Aorta (tissue), 5 donors: ENCODE measurements at places on chromosomes 16 and 17. TPM values are rescaled to one million over a fixed set of nuclear protein-coding genes. Genes with fewer than 3 reads are reported as not detected.

- DNase-seq, result no peak
- no peak overlapping the region for H3K27ac ChIP-seq
- peaks cover 3% of the 10 kb centered on the region for H3K4me1 ChIP-seq
- H3K27me3 ChIP-seq, result no peaks in the 10 kb centered on the region
- H3K4me3 ChIP-seq, result no peak overlapping the region
- H3K36me3 ChIP-seq, result no peaks in the 10 kb centered on the region
Measured at GRCh38 chr16:22848451-22848850, 34.5 kb downstream of the HS3ST2 start.

MRM3 gene
- polyA plus RNA-seq, result 7.8 TPM

AOC3 gene
- polyA plus RNA-seq, result 107 TPM

GRCh38 chr17:43864161-43864984 is 17.4 kb downstream of the CD300LG start:
- DNase-seq, result no peak
- H3K36me3 ChIP-seq, result no peaks in the 10 kb centered on the region

GRCh38 chr17:1179818-1180742 is at the start of gene ABR:
Gene ABR, minus strand, starts transcription at chr17:1179981. Its CDS starts 254 bp downstream, at chr17:1179727.
- DNase-seq, result peak; percentile 90
- H3K4me1 ChIP-seq, result no peaks in the 10 kb centered on the region
- H3K4me3 ChIP-seq, result peak within 1 kb of the TSS; percentile 75
- H3K27me3 ChIP-seq, result no peaks in the 10 kb centered on the region

GRCh38 chr16:3173892-3174617 is 13.9 kb upstream of the OR1F1 start:
- no peaks in the 10 kb centered on the region for H3K36me3 ChIP-seq
- no peak overlapping the region for H3K4me3 ChIP-seq
- peaks cover 1% of the 10 kb centered on the region for H3K27me3 ChIP-seq
- H3K4me1 ChIP-seq, result no peaks in the 10 kb centered on the region
- DNase-seq, result no peak
